ENCODE measurements at places on chromosomes 5 and 9. TPM values are rescaled to one million over a fixed set of nuclear protein-coding genes. Genes with fewer than 3 reads are reported as not detected.

The BTNL3 gene
- total RNA-seq: not detected

The FABP6 gene
- total RNA-seq: 0.55 TPM

The TRAF1 gene
- 6.7 TPM for total RNA-seq

The PCDHGC5 gene
- 1.2 TPM for total RNA-seq

The NDUFA8 gene
- total RNA-seq: 43.1 TPM

The PGM5 gene
- 3.9 TPM for total RNA-seq

The NEUROG1 gene
- not detected for total RNA-seq

The DUSP1 gene
- total RNA-seq: 42.0 TPM

The MGAT1 gene
- 66.9 TPM for total RNA-seq

The RLN2 gene
- total RNA-seq: 4.0 TPM

The IL5 gene
- total RNA-seq: not detected

The SLIT3 gene
- total RNA-seq: 18.8 TPM

The TLX3 gene
- total RNA-seq: not detected

The ANKRD34B gene
- total RNA-seq: 0.17 TPM

The NTRK2 gene
- total RNA-seq: 4.7 TPM

The ARHGAP26 gene
- 21.3 TPM for total RNA-seq

The WASHC1 gene
- total RNA-seq: 26.1 TPM

The TMEM141 gene
- total RNA-seq: 57.8 TPM

The HEMGN gene
- total RNA-seq: not detected

The GRM6 gene
- total RNA-seq: not detected

The PCDHB13 gene
- 7.4 TPM for total RNA-seq

The AQP3 gene
- total RNA-seq: 6.9 TPM

The ZNF354B gene
- total RNA-seq: 27.2 TPM

The PCDHB5 gene
- total RNA-seq: 29.4 TPM

The TOR4A gene
- total RNA-seq: 8.0 TPM

The F2R gene
- 28.7 TPM for total RNA-seq

Data from progenitor cell of endocrine pancreas (in vitro differentiated cells).